ENCODE measurements at places on chromosomes 4 and X.

DNA sequence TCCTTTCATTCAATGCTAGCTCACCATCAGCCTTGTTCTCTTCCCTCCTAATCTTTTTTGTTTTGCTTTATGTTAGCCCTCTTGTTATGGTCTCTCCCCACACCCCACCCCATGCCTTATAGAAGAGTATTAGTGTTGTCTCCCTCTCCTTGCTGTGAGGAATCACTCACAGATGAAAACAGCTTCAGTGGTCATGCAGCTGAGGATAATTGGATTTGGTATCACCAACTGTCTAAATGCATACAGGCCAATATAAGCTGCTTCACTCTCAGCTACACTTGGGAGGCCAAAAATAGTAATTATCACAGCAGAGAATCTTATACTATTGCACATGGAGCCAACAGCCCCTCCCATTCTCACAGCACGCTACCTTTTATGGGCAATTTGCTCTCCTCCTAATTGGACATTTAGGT lies 494.6 kb upstream of the FAM241A start:
- DNase-seq = no peak

DNA sequence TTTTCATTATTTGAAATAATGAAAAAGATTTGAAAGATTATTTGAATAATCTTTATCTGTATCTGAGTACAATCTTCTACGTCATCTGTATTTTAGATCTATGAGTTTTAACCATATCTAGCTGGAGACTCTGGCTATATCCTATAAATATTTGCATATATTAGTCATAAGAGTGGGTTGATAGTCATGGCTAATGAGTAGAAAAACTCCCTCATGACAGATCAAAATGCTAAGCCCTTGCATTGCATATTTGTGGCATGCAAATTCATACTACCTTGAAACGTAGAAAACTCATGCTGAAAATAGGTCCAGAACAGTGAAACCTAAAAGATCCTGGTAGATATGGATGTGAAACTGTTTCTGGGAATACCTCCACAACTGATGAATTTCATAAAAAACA lies 291.3 kb downstream of the GALNTL6 start:
- no peak for DNase-seq

DNA sequence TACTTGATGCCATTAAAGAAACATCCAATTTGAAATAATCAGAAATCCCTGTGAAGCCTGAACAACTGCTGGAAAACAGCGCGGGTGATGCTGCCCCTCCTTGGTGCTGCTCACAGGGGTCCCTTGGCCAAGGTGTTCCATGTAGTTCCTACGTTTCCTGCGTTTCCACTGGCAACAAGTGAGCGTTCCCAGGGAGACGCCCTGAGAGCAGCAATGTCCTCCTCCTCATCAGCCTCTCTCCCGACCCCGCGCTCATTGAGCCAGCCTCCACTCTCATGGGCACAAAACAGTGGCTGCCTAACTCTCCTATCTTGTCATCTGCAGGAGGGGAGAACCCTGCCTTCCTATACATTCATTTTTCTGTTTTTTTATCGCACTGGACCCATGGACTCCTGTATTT lies 18.9 kb downstream of the LETM1 start:
- DNase-seq = no peak

GRCh38 chr4:22573198-22573597 lies 57.3 kb upstream of the ADGRA3 start:
- no peak for DNase-seq

DNA sequence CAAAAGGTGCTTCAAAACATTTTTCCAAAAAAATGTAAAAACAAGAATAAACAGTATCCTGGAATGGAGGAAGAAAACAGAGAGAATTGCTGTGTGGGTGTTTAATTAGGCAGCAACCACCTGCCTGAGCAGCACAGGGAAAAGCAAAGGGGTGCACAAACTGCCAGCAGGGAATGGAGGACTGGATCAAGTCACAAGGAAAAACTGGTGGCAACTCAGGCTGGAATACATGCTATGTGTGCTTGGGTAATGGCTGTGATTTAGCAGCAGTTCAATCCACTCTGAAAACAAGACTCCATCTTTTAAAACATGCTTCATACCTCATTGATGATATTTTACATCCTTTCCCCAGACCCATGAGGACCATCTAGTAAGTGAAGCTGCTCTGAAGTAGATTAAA lies 179.5 kb downstream of the HS6ST2 start:
- no peak for DNase-seq

DNA sequence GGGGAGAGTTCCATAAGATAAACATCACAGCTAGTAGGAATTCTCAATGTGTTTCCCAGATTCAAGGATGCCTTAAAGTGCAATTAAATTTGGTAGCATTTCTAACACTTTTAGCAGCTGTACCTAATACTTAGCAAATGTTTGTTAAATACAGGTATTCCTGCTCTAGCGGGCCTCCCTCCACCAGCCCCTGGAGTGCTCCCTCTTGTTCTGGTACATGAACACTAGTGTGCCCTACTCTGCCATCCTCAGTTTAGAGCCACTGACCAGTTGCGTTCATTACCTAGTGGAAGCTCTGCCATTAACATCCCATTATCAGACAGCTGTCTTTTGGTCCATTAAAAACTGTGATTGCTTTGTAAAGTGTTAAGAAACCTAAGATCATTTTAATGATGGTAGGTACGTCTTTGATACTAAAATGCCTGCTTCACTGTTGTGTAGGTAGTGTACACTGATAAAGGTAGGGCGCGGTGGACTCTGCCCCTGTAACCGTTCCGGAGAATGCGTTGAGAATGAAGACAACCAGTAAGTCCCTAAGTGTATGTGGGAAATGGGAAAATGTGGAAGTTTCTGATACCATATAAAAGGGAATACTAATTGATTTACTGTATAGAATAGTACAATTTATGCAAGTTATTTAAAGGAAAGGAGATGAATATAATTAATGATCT lies 21.7 kb downstream of the KIAA0232 start:
- DNase-seq = no peak

DNA sequence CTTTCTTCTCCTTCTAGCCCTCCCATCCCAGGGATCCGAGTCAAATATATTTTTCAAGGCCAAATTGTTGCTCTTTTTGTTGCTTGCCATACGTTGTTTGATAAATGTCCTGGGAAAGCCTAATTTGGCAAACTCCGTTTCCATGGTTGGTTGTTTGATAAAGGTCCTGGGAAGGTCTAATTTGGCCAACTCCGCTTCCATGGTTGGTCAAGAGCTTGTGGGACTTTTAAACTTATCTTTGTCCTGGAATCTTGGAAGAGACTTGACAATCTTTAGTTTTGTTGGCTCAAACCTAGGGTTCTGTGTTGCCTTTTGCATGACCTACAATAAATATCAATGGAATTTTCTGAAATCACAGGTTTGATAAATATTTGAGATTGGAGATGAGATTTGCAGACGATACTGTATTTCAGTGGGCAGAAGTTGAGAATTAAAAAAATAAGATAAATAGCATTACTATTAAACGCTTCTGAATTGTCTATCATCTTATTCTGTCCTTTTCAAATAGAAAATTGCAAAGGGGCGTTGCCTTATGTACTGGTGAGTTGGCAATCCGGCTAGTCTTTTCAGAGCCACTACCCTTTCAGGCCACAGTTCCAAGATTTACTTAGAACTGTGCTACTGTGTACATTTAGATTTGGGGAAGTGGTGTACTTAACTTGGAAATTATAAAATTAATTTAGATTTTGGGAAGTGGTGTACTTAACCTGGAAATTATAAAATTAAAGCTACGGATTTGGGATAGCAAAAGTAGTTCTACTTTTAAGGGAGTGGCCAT lies 804 bp downstream of the OSTC start:
- no peak for DNase-seq

DNA sequence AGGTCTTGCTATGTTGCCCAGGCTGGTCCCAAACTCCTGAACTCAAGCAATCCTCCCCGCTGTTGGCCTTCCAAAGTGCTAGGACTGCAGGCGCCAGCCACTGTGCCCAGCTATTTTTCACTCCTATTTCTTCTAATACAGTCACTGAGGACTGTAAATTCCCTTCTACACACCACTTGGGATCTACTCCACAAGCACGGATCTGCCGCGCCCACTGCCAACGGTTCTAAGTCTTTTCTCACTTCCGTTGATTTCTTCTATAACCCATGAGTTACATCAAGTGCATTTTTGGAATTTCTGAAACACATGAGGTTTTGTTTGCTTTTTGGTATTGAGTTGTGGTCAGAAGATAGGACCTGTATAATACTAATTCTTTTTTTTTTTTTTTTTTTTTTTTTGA lies 48.6 kb downstream of the FAM53A start:
- no peak for DNase-seq

DNA sequence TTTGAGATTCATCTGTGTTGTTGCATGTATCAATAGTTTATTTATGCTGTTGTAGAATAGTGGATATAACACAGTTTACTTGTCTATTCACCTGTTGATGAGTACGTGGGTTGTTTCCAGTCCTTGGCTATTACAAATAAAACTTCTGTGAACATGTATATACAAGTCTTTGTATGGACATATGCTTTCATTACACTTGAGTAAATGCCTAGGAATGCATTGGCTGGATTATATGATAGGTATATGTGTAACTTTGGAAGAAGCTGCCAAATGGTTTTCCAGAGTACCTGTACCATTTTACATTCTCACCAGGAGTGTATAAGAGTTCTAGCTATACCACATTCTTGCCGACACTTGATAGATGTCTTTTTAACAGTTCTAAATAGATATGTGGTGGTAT lies 16.5 kb downstream of the ART3 start:
- no peak for DNase-seq

GRCh38 chr4:150089732-150090131 lies 11.5 kb downstream of the DCLK2 start:
- DNase-seq = no peak

All from HFF-Myc (cell line).